ENCODE measurements at places on chromosomes 5 and 9.

- DNase-seq: no peak
These were observed 48.4 kb downstream of the NDFIP1 start for GRCh38 chr5:142156839-142157463.

DNA sequence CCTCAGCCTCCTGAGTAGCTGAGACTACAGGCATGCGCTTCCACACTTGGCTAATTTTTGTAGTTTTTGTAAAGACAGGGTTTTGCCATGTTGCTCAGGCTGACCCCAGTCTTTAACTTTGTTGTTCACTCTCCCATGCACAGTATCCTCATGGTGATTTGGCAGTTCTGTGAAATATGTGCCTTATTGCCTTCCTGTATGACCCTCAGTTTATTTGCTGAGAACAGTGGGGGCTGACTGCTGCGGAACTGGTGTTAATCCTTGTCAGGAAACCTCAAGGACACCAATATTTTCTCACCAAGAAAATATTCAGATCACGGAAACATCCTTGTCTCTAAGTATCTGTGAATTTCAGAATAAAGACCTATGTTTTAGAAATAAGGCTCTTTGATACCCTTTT is 287.8 kb downstream of the ARRDC3 start:
- DNase-seq: no peak

DNA sequence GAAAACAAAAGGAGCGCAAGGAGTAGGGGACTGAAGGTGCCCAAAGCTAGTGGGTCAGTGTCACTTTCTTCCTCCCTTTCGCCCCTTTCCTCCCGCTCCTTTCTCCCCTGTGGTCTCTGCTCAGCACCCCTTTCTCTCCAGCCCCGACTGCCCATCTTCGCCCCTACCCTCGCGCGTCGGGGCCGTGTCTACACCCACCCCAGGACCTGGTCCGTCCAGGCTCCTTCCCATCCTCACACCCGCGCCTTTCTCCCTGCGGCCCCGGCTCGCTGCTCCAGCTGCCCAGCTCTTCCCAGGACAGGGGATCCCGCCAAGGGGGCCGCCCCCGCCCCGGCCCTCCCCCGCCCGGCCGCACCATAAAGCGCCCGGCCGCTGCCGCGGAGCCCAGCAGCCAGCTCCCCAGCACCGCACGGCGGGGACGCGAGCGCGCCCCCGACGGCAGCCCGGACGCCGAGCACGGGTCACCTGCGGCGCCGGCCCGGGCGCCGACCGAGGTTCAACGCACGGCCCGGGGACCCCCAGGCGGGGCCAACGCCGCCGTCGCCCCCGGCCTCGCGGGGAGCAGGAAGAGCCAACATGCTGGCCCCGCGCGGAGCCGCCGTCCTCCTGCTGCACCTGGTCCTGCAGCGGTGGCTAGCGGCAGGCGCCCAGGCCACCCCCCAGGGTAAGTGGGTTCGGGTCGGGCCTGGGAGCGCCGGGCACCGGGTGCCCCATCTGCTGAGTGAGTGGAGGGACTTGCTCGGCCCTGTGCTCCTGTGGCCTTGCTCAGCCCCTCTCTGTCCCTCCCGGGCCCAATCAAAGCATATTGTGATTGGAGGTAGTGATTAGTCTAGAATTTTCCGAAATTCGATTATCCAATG is at the start of gene THBS4:
Gene THBS4, plus strand, starts transcription at position 387 of the 860 bp plus-strand sequence. Its CDS starts 190 bp downstream, at position 577.
- DNase-seq: no peak

GRCh38 chr9:130845901-130846481 is 10.9 kb downstream of the ABL1 start:
- no peak for DNase-seq

- no peak for DNase-seq
These were observed 1.1 kb upstream of the DAP start for GRCh38 chr5:10761933-10762775.

- DNase-seq: no peak
These were observed 1.5 kb upstream of the NSMF start for GRCh38 chr9:137460363-137461315.

- DNase-seq: no peak
These were observed 258.5 kb downstream of the BNC2 start for GRCh38 chr9:16611983-16612382.

GRCh38 chr5:179907556-179908324 is at the start of gene TBC1D9B:
Gene TBC1D9B, minus strand, starts transcription at chr5:179907897. Its CDS starts 76 bp downstream, at chr5:179907821.
- peak; percentile 40 for DNase-seq

- DNase-seq: no peak
These were observed 96.1 kb upstream of the SGCD start for GRCh38 chr5:156230887-156231286.

GRCh38 chr9:134641173-134641989 is at the start of gene COL5A1:
Gene COL5A1, plus strand, starts transcription at chr9:134641803. Its CDS starts 385 bp downstream, at chr9:134642188.
- DNase-seq: peak; percentile 20

- no peak for DNase-seq
These were observed 50.1 kb downstream of the TSPAN17 start for GRCh38 chr5:176697267-176697933.

- DNase-seq: peak; percentile 56
These were observed 79.4 kb downstream of the ESM1 start for GRCh38 chr5:54905942-54906537.

- DNase-seq: no peak
These were observed 154.4 kb downstream of the ZSWIM6 start for GRCh38 chr5:61486476-61486875.

DNA sequence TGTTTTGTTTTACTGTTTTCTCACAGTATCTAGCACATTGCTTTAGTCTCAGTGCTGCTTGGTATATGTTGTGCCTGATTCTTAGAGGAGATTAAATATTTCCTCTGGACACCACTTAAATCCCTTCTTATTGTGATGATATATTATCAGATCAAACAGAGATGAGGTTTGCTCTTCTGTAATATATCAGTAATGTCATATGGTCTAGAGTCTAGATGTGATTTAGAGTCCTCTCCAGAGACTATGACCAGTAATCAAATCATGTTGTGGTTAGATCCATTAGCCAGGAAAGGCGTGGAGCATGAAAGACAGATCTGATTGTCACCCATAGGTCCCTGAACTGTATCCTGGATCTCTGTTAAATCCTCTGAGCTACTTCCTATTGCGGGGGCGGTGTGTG is 24.4 kb downstream of the CAMK4 start:
- DNase-seq: no peak

- DNase-seq: no peak
These were observed 251.7 kb downstream of the DENND1A start for GRCh38 chr9:123678038-123678877.

- no peak for DNase-seq
These were observed 35.3 kb upstream of the JMY start for GRCh38 chr5:79200573-79201183.

- no peak for DNase-seq
These were observed 22.3 kb downstream of the TRAF1 start for GRCh38 chr9:120904061-120904977.

DNA sequence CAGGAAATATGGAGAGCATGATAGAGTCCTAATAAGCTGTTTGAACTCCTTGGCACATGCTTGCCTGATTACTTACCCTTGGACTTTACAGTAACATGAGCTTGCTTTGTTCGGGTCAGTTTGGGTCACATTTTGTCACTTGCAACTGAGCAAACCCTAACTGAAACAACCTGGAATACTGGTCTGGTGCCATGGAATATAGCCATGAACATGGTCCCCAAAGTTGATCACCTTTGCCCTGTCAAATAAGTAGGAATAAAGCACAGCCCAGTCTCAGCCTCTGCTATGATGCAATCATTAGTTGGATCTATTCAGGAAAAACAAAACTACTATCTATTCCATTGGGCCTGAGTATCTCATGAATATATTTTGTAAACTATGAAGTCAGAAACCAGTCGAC is 18.2 kb downstream of the CDO1 start:
- DNase-seq: no peak

- no peak for DNase-seq
These were observed 40.4 kb upstream of the TESK1 start for GRCh38 chr9:35564658-35565061.

- no peak for DNase-seq
These were observed 18.4 kb upstream of the ERGIC1 start for GRCh38 chr5:172815631-172816030.

DNA sequence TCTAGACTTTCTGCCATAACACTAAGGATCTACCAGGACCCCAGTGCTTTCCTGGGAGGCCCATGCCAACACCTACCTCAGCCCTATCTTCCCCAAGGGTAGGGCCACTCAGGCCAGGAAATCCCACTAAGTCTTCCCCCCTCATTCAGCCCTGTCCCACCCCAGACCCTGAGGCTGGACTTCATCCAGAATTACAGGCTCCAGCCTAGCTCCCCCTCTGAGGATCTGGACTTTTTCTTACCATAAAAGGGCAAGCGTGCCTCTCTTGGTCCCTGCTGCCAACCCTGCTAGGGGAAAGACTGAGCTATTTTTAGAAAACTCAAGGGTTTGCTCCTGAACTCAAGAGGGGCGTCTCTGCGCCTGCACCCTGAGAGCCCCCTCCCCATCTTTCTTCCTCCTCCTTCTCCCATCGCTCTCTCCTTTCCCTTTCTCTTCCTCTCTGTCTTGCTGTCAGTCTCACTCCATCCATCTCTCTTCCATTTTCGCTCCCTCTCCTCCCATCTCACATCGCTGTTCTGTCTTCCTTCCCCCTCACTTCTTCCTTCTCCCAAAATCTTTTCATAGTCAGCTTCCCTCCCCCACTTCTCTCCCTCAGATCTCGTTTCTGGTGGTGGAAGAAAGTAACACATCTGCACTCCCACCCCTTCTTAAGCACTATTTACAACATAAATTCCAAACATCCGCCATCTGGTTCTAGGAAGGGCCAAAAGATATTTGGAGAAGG is 38.1 kb upstream of the IL17B start:
- DNase-seq: no peak

GRCh38 chr9:132596200-132596599 is 13.8 kb downstream of the BARHL1 start:
- no peak for DNase-seq

- no peak for DNase-seq
These were observed 137.7 kb upstream of the LMX1B start for GRCh38 chr9:126475933-126476555.

GRCh38 chr9:136057236-136058081 is 37.6 kb downstream of the NACC2 start:
- no peak for DNase-seq

DNA sequence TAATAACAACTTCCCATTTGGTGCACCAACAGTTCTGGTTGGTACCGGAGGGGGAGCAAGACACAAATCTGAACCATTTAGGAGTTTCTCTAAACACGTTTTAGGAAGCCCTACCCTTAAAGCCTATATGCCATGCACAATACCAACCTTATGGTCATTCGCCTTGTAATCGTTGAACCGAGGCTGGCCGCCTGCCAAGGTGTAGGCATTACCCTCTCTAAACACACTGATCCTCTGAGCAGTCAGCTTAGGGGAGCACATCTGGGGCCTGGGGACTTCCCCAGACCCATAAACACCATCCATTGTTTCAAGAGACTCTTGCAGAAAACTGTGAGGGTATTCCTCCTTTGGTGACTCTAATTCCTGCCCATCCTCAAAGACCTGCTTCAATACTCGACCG is 328 bp downstream of the GRXCR2 start:
- no peak for DNase-seq

DNA sequence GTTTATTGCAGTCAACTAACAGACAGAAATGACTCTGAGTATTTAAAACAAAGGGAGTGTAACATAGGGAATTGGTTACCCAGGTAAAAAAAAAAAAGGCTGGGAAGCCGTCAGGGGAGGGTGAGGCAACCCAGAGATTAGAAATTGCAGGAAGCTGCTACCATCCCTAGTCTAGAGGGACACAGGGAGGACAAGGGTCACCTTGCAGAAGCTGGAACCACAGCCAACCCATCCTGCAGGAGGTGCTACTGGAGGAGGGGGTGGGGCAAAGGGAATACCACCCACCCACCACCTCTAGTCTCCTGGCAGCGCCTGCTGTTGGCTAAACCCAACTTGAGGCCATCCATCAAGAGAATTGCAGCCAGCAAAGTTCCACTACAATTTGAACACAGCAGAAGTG is 6.5 kb downstream of the CAST start:
- no peak for DNase-seq

GRCh38 chr5:59089767-59090166 is 506.9 kb downstream of the RAB3C start:
- DNase-seq: no peak

- no peak for DNase-seq
These were observed 214.4 kb downstream of the EFNA5 start for GRCh38 chr5:107456281-107456715.

DNA sequence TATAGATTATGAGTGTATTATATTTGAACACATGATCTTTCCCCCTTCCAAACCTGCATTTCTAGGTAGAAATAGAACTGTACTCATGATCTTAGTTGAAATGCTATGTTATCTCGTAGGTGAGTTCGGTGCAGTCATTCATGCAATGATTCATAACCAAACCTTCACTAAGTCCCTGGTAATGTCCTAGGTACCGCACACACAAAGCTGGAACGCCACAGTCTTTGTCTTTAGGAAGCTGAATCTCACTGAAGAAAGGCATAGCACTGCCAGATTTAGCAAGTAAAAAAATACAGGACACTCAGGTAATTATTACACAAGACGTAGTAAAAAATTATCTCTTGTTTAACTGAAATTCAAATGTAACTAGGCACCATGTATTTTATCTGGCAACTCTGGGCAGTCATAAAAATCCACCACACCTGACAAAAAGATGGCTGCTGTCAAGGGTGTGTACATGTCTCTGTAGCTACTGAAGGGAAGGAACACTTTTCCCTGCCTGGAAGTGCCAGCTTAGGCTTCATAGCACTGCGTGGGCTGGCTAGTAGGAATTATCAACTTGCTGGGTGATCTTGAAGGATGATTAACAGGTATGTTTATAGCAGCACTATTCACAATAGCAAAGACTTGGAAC is 28.0 kb upstream of the TXN start:
- DNase-seq: no peak

- DNase-seq: no peak
These were observed 381.2 kb upstream of the RORB start for GRCh38 chr9:74115976-74116375.

DNA sequence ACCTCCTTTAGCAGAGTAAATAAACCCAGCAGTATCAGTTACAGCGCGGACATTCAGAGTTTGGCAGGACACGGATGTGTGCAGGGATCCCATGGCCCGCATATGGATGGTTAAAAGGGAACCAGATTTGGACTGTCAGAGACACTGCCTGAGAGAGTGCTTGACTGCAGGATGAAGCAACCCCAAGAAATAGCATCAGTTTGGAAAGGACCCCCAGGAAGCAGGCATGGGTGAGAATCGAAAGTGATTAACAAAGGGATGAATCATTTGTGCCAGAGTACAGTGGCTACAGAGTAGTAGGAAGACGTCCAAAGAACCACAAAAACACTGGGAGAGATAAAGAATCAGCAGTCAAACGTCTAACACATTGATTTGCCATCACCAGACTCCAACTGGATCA is 5.5 kb downstream of the C7 start:
- no peak for DNase-seq

DNA sequence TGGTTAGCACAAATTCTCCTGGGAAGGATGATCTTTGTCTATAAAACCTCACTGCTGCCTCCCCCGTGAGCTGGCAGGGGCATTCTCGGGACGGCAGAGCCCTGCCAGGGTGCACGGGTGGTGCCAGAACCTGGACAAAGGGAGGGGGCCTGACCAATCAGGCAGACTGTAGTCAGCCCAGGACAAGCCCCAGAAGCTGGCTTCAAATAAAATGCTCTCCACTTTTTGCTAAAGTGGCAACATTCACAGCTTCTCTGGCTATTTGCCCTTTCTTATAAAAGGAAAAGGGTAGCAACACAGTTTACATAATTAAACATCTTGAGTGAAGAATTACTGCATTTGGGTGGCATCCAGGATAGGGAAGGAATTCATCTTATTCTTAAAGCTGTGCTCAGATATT is 14.4 kb downstream of the IL9 start:
- no peak for DNase-seq

All from stimulated activated CD4-positive, alpha-beta T cell treated with anti-CD3 and anti-CD28 coated beads, TNF-alpha, amount 100 ng/mL, for 24 hours (primary cell).